ENCODE measurements at places on chromosomes 11 and 22.

DNA sequence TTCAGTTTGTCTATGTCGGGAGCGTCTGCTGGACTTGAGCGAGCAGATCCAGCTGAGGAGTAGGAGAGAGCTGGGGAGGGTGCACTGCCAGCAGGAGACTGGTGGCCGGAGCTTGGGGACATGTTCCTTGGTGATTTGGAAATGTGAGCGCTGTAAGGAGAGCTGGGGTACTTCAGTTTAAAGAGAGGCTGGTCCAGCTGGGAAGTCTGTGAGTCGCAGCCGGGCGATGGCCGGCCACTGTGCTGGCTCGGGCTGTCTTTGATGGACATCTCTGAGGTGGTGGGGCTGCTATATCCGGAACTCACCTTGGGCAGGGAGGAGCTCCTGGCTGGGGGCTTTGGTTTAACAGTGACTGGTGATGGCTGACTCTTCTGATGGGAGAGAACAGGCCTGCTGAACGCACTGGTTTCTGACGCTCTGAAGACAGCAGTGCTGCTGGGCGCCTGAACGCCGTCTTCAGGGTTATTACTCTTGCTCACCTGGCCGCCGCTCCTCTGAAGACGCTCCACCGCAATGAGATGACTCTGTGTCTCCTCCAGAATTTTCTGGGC lies 63.6 kb upstream of the PITPNB start:
- no peak for DNase-seq

GRCh38 chr22:25645964-25646363 lies 81.5 kb downstream of the GRK3 start:
- no peak for DNase-seq

GRCh38 chr11:121553806-121554205 lies 101.0 kb upstream of the SORL1-AS1 start:
- no peak for DNase-seq

- DNase-seq: no peak
These were observed 9.6 kb downstream of the P2RY2 start for GRCh38 chr11:73227571-73228211.

GRCh38 chr22:28449041-28449440 lies 230.6 kb downstream of the TTC28 start:
- DNase-seq: no peak

GRCh38 chr11:8292351-8292750 lies 28.7 kb upstream of the LMO1 start:
- no peak for DNase-seq

- DNase-seq: no peak
These were observed 438.1 kb downstream of the SOX6 start for GRCh38 chr11:15918212-15918611.

DNA sequence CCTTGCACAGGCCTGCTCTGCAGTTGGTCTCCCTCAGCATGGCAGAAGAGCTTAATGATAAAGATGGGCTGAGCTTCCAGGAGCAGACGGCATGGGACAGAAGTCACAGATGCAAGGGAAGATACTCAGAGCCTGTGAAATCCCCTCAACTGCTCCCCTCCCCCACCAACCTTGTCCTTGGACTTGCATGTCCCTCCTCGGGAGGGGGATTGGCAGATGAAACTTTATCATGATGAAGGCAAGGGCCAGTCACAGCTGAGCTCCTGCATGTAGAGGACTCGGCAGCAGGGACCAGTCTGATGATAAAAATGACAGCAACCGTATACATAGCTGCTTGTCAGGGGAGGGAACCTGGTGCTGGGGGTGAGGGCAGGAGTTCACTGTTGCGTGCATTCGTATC lies 6.8 kb upstream of the SLC22A8 start:
- DNase-seq: no peak

- DNase-seq: no peak
These were observed 395.0 kb downstream of the TENM4 start for GRCh38 chr11:79045800-79046304.

DNA sequence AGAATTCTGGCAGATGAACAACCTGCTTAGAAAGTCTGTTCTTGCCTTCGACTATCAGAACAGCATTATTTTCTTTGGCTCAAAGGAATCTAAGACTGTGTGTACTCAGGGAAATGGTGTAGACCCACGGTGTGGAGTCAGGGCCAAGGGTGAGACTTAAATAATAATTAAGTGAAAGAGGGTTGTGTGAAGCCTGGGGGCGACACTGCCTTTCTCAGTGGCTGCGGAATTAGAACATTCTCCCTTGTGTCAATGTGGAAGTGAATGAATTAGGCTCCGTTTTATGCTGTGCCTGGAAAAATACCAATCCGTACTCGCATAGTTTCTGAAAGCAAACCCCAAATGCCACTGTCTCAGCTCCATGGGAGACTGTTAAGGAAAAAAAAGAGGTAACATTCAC lies 50.7 kb downstream of the NAV2 start:
- no peak for DNase-seq

GRCh38 chr11:87198266-87198881 lies 160.6 kb downstream of the TMEM135 start:
- DNase-seq: no peak

- no peak for DNase-seq
These were observed 26.0 kb upstream of the TMPRSS5 start for GRCh38 chr11:113732092-113732491.

- no peak for DNase-seq
These were observed 26.6 kb upstream of the IL10RA start for GRCh38 chr11:117959438-117960149.

GRCh38 chr11:94675813-94676212 lies 92.3 kb upstream of the AMOTL1 start:
- DNase-seq: no peak

GRCh38 chr22:25950111-25950510 lies 208.1 kb downstream of the MYO18B start:
- no peak for DNase-seq

GRCh38 chr11:118533769-118534729 lies 3.1 kb downstream of the TMEM25 start:
- no peak for DNase-seq

GRCh38 chr11:27201454-27202302 lies 161.1 kb downstream of the BBOX1 start:
- no peak for DNase-seq

- no peak for DNase-seq
These were observed 151.9 kb downstream of the LDLRAD3 start for GRCh38 chr11:36095716-36096115.

- no peak for DNase-seq
These were observed 4.8 kb downstream of the LIF start for GRCh38 chr22:30241576-30242371.

DNA sequence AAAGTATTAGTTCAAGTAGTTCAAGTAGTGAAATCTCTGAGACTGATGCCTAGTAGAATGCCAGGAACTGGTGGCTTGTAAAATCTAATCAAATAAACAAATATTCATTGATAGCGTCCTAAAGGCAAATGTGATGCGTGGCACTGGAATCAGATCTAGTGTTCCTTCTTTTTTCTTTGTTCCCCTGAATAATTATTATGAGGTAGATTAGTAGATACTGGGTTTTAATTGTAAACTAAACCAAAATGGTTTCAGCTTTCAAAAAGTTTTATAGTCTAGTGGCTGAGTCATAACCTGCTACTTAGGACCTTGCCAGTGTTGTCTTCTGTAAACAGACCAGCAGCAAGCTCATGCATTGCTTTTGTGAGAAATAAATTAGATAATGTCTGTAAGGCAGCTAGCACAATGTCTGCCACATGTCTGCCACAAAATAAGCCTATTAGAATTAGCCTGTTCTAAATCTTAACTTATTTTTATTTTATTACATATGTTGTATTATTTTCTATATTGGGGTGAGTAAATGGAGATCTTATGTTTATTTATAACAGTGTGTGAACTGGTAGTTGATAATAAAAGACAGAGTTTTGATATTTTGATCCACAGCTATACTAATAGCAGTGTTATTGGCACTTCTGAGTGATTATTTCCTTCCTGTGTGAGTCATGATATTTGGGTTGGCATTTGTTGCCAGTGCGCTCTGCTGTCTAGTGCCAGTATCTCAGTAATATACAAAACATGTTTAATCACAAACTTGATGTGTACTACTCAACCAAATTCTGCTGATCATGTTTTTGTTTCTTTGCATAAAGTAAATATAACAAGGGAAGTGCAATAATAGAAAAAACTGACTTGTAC lies 135.7 kb downstream of the TMEM135 start:
- no peak for DNase-seq

- DNase-seq: peak; percentile 54
These were observed 35.0 kb downstream of the TPBGL start for GRCh38 chr11:75275581-75275980.

- no peak for DNase-seq
These were observed 157.6 kb downstream of the LDLRAD3 start for GRCh38 chr11:36101466-36101865.

DNA sequence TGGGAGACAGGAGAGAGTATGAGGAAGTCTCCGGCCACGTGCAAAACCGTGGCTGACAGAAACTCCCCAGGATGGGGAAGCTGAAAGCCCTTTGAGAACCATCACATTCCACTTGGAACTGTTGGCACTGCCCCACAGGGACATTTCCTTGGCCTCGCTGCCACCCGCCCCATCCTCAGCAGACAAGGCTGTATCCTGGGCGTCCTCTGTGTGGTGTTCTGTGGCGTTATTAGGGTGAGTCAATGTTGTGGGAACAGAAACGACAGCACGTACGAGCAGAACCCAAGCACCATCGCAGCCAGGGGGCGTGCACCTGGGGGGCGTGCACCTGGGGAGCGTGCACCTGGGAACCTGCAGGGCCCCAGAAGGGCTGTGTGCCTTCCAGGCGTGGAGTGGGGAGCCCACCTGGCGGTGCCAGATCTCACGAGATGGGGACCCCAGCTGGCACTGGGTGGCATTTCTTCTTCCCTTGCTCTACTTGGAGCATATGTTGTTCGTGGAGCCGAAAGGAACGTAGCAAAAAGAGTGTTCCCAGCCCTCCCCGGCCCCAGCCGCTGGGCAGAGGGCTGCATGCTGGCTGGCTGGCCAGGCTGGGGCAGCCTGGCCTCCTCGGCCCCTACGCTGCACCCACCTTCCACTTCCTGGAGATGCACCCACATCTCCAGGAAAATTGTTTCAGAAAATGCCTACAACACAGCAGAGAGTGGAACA lies 35.4 kb downstream of the NFAM1 start:
- DNase-seq: no peak

DNA sequence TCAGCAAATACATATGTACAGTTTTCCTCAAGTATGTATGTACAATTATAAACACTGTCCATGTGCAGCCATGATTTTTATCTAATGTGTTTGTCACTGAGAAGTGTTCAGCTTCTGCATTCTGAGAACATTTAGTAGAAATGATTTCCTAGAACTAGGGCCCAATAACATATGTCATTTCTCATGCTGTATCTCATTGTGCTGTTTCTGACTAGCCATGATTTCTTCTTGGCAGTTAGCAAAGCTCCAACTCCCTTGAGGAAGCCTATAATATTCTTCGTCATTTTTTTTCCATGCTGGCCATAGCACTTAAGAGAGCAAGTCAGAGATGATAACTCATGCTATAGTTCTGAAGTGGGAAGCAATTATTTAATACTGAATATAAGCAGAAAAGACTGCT lies 187.8 kb downstream of the DDX10 start:
- no peak for DNase-seq

DNA sequence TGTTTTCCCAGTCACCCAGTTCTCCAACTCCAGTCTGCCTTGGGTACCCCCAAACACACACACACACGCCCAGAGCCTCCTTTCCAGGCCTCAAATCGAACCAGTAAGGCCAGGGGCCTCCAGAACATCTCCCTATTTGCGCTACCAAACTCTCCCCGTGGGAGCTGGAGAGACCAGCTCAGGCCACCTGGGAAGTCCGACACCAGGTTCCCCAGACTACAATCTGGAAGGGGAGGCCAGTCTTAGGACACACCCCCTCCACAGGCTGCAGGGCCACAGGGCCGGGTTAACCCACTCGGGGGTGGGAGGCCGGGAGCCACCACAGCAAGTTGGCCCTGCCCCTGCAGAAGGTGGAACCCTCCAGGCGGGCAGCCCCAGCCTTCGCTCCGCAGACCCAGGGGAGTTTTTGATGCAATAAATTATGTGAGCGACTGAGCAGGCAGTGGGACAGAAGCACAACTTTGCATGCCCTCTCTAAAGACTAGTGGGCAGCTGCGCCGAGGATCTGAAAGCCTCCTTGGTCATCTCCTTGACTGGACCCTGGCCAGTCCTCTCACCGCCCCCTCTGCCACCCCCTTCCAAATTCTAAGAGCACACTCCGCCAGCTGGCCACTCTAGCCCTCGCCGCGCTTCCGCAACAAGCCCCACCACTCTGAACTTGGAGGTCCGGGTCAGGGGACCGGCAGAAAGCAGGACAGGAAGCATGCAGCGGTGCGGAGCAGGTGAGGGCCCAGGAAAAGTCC lies 2.8 kb downstream of the IGF2 start:
- DNase-seq: no peak

- DNase-seq: no peak
These were observed 4.5 kb downstream of the HTR3A start for GRCh38 chr11:113979431-113979830.

GRCh38 chr11:92580908-92581307 lies 356.3 kb downstream of the FAT3 start:
- DNase-seq: no peak

- no peak for DNase-seq
These were observed 11.1 kb downstream of the CCND1 start for GRCh38 chr11:69651834-69652620.

GRCh38 chr11:65646958-65647701 lies 9.2 kb downstream of the SIPA1 start:
- no peak for DNase-seq

All from stimulated activated CD8-positive, alpha-beta memory T cell treated with anti-CD3 and anti-CD28 coated beads, Interleukin-4, amount 100 ng/mL, for 1 hour (primary cell).